T follicular helper cell (primary cell): ENCODE measurements at places on chromosomes 2 and 18.
A peak's percentile ranks its signal among the peaks of the same experiment; 100 is the strongest.

DNA sequence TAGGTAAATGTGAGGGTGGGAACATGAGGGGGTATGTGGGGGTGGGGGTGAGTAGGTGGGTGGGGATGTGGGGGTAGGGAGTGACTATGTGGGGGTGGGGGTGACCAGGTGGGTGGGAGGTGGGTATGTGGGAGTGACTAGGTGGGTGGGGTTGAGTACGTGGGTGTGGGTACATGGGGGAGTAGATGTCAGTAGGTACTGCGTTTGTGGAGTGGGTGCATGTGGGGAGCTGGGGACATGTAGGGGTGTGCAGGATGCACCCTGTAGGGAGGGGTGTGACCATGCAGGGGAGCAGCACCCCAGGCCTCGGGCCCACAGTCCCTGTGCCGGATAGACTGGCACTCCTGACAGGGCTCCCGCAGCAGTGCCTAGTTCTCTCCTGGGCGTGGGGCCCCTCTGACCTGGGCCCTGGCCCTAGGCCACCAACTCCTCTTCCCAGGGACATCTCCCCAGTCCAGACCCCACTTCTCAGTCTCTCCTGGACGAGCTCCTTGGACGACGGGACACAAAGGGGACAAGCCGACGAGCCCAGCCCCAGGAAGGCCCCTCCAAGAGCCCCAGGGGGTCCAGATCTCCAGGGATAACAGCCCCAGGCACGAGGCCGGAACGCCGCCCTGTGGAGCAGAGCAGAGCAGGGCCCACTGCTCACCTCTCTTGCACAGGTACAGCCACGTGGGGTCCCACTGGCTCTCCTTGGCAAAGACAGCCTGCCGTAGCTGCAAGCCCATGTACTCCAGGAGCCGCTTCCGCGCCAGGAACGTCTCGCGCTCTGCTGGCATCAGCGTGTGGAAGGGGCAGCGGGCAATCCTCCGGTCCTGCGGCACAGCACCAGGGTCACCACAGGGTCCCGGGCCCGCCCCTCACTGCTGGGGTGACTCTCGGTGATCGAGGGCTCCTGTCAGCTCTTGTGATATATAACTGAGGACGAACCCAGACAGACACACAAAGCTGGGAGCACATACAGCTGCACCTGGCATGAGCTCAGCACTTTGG is 58.2 kb downstream of the ANKMY1 start:
- no peak for DNase-seq

DNA sequence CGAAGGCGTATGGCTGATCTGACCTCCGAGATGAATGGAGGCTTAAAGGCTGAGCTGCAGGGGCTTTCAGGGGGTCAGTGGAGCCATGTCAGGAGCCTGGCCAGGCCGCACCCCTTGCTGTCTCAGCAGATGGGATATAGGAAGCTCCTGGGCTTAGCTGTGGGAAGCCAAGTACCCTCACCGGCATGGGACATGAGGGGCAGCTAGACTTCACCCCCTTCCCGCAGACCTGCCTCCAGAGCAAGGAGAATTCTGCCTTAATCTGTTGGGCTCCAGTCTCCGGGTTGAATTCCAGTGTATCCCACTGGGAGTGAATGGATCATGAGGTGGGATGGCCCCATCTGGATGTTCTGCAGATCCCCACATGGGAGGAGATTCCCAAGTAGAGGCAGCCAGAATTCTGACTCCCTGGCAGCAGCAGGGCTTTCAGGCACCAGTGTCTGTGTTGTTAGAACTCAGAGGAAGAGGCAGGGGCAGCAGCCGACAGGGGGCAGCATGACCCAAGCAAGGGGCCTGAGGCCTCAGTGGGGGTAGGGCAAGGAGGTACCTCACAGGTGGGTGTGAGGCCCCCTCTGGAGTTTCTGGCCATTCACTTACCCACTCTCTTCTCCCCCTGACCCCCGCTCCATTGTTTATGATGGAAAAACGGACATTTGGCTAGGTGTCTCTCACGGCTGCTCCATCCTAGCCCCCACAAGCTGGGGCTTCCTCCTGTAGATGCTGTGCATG is 19.1 kb downstream of the CAPG start:
- peak; percentile 48 for DNase-seq

DNA sequence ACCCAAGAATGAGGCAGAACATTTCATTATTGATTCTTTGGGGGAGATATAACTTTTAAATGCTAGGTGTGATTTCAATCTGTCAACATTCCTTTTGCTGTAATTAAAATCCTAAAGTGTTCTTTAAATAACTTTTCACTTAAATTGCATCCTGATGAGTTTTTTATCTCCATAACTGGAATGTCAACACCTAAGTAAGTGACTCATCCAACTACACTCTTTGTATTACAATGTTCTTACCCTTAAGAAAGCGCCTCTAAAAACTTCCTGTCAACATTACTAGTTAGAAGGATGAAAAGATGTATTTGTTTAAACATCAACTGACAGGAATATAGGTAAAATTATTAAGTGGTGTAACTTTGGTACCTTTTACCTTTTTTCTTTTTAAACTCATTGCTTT is 1657.0 kb downstream of the LRP1B start:
- DNase-seq = no peak

- DNase-seq = no peak
These were observed 101.9 kb upstream of the CTDP1 start for GRCh38 chr18:79577451-79578395.

- peak; percentile 67 for DNase-seq
These were observed at the start of gene MYL12B for GRCh38 chr18:3261373-3262233. MYL12B (plus strand) TSS chr18:3262133; CDS start chr18:3272899, 10,766 bp downstream.

DNA sequence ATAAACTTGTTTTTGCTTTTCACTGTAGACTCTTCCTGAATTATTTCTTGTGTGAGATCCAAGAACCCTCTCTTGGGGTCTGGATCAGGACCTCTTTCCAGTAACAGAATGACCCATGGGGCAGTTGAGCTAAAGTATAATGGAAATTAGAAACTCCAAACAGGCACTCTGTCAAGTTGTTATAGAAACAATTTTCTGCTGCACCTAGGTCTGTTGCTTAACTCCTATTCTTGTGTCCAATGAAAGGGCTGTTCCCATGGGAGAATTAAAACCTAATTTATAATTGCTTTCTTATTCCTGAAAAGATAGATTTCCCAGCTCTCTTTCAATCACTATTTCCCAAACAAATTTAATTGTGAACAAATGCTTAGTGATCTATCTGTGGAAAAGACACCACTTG is 1341.3 kb upstream of the PIK3C3 start:
- no peak for DNase-seq

- no peak for DNase-seq
These were observed 614.4 kb downstream of the CPS1 start for GRCh38 chr2:211170843-211171242.

DNA sequence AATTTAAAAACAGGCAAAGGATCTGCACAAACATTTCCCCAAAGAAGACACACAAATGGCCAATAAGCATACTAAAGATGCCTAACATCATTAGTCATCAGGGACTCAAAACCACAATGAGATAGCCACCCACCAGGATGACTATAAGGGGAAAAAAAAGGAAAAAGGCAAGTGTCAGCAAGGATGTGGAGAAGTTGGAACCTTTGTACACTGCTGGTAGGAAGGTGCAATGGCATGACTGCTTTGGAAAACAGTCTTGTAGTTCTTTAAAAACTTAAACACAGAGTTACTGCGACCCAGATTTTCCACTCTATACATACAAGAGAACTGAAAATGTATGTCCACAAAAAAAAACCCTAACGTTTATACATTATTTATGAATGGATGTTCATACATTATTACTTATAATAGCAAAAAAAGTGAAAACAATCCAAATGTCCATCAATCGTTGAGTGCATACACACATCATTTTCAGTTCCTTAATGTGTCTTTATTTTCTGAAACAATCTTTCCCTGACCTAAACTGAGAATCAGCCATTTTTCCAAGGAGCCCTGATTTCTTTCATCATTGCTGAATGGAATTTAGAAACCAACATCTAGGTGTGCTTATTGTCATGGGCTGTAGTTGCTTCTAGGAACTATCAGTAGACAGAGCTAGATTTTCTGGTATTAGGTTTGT is 64.7 kb upstream of the TLK1 start:
- DNase-seq = no peak

DNA sequence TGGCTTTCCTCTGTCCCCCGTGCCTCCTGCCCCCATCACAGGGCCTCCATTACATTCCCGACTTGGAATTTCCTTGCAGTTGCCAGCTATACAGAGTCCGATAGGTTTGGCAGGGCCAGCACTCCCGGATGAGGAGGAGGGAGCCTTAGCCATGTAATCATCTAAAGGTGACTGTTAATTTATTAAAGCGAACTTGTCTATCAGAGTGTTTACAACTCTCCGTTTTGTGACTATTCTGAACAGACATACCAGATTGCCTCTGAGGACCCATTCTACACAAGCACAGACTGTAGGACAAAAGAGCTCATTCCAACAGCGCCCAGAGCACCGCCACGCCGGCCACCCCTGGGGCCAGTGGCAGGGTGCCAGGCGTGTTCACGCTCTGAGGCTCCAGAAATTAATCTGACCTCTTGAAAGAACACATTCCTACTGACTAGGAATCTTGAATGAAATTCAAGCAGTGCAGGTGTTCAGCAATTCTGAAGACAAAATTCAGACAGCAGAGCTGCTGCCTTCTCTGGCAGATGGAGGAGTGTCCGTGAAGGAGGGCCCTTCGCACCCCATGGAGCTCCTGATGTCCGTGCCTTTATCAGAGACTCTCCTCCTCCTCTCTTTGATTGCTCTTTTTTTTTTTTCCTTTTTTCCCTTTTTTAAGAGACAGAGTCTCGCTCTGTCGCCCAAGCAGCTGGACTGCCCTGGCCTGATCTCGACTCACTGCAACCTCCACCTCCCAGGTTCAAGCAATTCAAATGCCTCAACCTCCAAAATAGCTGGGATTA is 58.1 kb upstream of the RALBP1 start:
- no peak for DNase-seq
